NCI-H446 treated with DMSO at 0.1 percent for 48 hours (cell line): ENCODE measurements at places on chromosomes 7 and 10.
A peak's percentile ranks its signal among the peaks of the same experiment; 100 is the strongest.

DNA sequence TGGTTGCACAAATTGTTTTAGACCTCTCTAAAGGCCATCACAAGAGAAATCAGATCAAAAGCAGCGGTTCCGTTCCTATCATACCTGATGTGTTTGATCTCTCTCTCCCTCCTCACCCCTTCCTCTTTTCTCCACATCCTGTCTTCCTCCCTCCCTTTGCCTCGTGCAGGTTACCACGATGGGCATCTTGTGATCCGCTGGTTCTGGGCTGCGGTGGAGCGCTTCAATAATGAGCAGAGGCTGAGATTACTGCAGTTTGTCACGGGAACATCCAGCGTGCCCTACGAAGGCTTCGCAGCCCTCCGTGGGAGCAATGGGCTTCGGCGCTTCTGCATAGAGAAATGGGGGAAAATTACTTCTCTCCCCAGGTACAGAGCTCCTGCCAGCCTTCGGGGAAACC lies 28.5 kb upstream of the STK17A start:
- no peak for DNase-seq

DNA sequence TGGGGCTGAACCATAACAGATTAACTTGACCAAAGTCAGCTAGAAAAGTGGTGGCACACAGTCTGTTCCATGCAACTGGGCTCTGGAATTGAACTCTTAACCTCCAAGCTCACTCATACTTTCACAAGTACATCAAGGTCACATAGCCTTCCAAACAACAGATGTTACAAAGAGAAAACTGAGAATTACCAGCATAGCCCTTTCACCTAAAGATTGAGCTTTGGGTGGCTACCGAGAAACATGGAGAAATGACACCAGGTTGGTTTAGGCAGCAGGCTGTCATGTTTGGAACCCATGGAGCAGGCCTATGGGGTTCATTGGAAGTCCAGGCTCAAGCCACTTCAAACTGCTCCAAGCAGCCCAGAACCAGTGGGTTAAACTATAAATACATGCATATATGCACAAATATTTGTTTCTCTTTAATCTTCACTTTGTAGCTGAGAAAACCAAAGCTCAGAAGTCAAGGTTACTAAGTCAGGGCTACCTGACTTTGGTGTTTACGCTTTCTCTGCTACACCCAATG lies 59.1 kb downstream of the MALSU1 start:
- DNase-seq = no peak

GRCh38 chr10:71351087-71351486 lies 32.0 kb downstream of the SLC29A3 start:
- DNase-seq = no peak

DNA sequence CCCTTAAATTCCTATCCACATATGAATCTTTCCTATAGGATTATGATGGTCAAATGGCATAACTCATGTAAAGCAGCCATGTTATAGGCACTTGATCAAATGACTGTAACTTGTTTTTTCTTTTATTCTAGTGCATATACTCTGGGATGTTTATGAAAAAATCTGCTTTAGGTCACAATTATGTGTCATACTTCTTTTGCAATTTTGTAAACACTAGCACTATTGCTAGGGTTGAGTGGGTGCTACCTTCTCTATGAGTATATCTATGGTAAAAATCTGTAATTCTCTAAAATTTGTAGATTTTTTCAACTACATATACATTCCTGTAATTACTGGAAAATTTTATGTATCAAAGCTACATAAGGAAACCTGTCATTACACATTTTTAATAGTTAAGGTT lies 50.0 kb downstream of the HGF start:
- no peak for DNase-seq

- no peak for DNase-seq
Observed at GRCh38 chr7:28076423-28077200, 104.0 kb downstream of the JAZF1 start.

GRCh38 chr7:130970696-130971095 lies 236.7 kb upstream of the KLF14 start:
- DNase-seq = no peak

GRCh38 chr7:14604606-14605005 lies 297.9 kb downstream of the DGKB start:
- no peak for DNase-seq

DNA sequence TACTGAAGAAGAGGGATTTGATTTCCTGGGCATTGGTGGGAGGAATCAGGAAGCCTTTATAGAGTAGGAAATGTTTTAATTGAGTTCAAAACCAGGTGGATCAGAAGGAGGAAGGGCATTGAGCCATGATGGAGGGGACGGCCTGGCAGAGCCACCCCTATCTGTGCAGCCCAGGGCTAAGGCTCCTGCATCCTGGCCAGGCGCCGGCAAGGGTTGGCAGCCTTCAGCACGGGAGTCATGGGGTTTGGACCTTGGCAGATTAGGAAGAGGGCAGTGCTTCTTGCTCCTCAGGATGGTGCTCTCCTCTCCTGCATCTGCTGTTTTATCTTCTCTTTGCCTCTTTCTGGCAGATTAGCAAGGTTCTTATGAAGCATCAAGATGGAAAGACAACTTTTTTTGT lies 12.5 kb downstream of the ZNF862 start:
- no peak for DNase-seq

DNA sequence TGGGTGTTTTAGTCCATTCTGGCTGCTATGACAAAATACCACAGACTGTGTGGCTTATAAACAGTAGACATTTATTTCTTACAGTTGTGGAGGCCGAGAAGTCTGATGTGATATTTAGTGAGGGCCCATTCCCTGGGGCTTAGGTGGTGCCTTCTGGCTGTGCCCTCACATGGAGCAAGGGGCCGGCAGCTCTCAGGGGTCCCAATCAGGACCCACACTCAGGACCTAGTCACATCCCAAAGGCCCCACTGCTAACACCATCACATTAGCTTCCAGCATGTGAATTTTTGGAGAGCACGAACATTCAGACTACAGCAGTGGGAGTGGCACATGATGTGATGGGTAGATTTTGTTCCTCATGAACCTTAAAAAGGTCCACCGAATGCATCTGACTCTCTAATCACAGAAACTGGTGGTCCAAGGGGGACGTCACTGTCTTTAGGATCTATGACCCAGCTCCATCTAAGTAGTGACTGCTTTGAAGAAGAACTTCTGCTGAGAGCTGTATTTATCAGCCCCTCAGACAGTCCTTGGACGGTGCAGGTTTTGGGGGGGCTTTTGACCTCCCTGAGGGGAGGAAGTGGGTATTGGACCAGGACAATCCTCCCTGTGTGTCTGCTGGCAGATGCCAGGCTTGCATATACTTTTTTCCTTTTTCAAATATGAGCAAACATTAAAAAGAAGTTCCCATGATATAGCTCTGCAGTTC lies 154.5 kb upstream of the ZNF32 start:
- DNase-seq = no peak

GRCh38 chr10:103445767-103446567 lies 6.2 kb downstream of the CALHM2 start:
- no peak for DNase-seq

GRCh38 chr7:70484255-70484654 lies 647.7 kb upstream of the GALNT17 start:
- no peak for DNase-seq

- no peak for DNase-seq
Observed at GRCh38 chr7:117018713-117019112, 65.4 kb downstream of the ST7 start.

- DNase-seq = no peak
Observed at GRCh38 chr7:101996131-101996691, 178.8 kb downstream of the CUX1 start.

- DNase-seq = peak; percentile 59
Observed at GRCh38 chr7:11706666-11707605, 125.1 kb downstream of the THSD7A start.

GRCh38 chr10:29974773-29975172 lies 84.6 kb downstream of the JCAD start:
- no peak for DNase-seq

- DNase-seq = no peak
Observed at GRCh38 chr7:28318101-28318762, 94.1 kb upstream of the CREB5 start.

- DNase-seq = no peak
Observed at GRCh38 chr10:122138831-122139625, 132.1 kb upstream of the BTBD16 start.

DNA sequence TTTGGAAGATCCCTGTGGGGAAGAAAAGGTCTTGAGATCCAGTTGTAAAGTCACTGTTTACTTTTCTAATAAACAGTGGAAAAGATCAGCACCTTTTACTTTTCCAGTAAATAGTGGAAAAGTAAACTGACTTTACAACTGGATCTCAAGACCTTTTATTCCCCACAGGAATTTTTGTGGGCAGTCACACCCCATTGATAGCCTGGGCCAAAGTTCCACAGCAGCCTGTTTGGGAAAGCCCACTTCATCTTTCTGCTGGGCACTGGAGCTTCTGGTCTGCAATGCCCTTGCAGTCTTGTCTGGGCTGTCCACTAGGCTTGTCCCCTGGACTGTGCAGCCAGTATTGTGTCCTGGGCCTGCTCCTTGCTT lies 50.2 kb downstream of the ADCY1 start:
- no peak for DNase-seq

DNA sequence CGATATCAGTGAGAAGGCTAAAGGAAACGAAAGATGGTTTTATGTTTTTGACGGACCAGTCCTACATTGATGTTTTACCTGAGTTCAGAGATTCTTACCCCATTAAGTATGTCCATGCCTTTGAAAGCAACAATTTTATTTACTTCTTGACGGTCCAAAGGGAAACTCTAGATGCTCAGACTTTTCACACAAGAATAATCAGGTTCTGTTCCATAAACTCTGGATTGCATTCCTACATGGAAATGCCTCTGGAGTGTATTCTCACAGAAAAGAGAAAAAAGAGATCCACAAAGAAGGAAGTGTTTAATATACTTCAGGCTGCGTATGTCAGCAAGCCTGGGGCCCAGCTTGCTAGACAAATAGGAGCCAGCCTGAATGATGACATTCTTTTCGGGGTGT lies 27.7 kb downstream of the MET start:
- DNase-seq = no peak

DNA sequence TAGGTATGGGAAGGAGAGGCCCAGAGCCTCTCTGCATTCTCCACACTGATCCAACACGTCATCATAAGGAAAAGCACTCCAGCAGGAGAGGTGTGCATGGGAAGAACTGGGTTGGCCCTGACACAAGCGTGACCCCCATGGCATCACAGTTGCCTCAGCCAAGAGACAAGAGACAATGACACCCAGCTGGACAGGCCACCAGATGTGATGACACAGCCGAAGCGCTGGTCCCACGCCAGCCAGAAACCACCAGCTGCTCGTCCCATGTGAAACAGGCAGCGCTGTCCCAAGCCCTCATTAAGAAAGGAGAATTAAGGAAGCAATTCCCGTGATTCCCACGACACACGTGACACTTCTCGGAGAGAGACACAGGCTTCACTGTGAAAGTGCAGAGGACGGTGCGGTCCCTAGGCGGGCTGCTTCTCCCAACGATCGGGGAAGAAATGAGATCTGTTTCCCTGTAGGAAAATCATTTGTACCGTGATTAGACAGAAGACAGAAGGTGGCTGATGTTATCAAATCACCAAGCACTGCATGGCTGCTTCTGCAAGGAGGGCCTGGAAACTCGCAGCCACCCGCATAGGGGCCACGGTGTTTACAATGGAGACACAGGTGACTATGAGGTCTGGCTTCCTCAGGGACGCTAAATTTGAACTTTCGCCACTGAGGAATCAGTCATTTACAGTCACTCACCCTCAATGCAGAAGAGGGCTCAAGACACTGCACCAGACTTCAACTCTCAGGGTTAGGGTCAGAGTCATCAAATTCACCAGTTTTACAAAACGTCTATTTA lies 74.5 kb downstream of the DIP2C start:
- no peak for DNase-seq

GRCh38 chr10:90959826-90960225 lies 38.9 kb upstream of the ANKRD1 start:
- DNase-seq = no peak

GRCh38 chr10:54904833-54905232 lies 103.8 kb upstream of the PCDH15 start:
- no peak for DNase-seq

- DNase-seq = no peak
Observed at GRCh38 chr7:2804227-2804763, 39.8 kb downstream of the GNA12 start.

GRCh38 chr10:116169782-116170445 lies 103.1 kb downstream of the GFRA1 start:
- no peak for DNase-seq

- no peak for DNase-seq
Observed at GRCh38 chr7:155913291-155913690, 101.0 kb upstream of the SHH start.

GRCh38 chr7:52940481-52940880 lies 95.0 kb upstream of the POM121L12 start:
- no peak for DNase-seq

- DNase-seq = no peak
Observed at GRCh38 chr7:12607134-12607533, 36.6 kb downstream of the SCIN start.

GRCh38 chr7:85928500-85928899 lies 715.2 kb upstream of the GRM3 start:
- no peak for DNase-seq

GRCh38 chr10:76195654-76196390 lies 764.4 kb downstream of the LRMDA start:
- DNase-seq = no peak

DNA sequence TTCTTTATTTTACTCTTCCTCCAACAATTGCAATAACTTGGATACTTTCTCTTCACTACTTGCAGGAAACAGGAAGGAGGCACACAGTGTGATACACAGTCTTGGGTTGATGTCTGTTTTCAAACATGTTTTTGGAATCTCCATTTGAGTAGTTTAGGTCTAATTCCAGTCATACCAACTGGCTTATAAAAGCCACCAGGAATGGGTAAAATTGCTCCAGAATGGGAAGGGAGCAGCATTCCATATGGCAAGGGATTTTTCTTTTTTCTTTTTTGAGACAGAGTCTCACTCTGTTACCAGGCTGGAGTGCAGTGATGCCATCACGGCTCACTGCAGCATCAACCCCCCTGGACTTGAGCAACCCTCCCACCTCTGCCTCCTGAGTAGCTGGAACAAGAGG lies 545.1 kb upstream of the GALNT17 start:
- DNase-seq = no peak

DNA sequence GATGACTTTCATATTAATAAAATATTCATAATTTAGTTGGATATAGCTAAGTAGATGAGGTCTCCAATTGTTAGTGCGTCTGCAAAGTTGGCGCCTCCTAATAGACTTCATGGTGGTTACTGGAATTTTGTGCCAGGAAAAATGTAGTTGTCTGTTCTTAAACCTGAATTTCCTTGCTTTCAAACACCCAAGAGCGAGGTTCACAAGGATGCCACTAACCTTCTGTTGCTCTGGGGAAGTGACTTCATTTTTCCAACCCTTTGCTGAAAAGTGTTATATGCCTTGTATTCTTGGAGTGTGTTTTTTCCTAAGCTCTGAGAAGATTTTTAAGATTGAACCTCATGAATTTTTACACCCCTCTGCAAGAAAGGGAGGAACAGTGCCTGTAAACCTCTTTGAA lies 98.9 kb upstream of the GLCCI1 start:
- DNase-seq = no peak

GRCh38 chr7:141872931-141873330 lies 31.6 kb upstream of the PRSS37 start:
- DNase-seq = no peak
